ENCODE measurements at places on chromosomes 12 and 14.

GRCh38 chr12:128813883-128814282 lies 9.9 kb downstream of the SLC15A4 start:
- no peak for DNase-seq

DNA sequence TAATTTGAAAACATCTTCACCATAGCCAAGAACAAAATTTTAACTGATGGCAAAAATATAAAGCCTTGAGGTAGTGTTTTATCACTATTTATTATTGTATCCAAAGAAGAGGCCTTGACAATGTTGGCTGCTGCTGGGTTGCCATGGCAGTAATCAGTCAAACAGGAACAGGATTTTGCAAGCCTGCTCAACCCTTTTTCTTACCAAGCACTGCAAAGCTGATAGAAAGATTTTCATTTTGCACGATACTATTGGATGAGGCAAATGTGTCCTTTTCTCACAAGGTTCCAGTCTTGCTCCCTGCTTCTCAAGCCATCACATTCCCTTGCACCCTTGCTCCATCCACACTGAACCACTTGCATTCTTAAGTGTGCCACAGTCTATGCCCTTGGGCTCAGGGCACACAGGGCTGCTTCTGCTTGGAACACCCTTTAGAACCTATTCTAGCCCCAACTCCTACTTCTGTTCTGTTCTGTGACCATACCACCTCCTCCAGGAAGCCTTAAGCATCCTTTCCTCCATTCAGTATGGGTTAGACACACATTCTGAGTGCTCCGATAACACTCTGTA lies 76.5 kb upstream of the AMIGO2 start:
- DNase-seq = no peak

GRCh38 chr12:105741786-105742566 lies 396.8 kb downstream of the NUAK1 start:
- no peak for DNase-seq

- no peak for DNase-seq
Observed at GRCh38 chr12:82357845-82358199, 365 bp downstream of the CCDC59 start.

DNA sequence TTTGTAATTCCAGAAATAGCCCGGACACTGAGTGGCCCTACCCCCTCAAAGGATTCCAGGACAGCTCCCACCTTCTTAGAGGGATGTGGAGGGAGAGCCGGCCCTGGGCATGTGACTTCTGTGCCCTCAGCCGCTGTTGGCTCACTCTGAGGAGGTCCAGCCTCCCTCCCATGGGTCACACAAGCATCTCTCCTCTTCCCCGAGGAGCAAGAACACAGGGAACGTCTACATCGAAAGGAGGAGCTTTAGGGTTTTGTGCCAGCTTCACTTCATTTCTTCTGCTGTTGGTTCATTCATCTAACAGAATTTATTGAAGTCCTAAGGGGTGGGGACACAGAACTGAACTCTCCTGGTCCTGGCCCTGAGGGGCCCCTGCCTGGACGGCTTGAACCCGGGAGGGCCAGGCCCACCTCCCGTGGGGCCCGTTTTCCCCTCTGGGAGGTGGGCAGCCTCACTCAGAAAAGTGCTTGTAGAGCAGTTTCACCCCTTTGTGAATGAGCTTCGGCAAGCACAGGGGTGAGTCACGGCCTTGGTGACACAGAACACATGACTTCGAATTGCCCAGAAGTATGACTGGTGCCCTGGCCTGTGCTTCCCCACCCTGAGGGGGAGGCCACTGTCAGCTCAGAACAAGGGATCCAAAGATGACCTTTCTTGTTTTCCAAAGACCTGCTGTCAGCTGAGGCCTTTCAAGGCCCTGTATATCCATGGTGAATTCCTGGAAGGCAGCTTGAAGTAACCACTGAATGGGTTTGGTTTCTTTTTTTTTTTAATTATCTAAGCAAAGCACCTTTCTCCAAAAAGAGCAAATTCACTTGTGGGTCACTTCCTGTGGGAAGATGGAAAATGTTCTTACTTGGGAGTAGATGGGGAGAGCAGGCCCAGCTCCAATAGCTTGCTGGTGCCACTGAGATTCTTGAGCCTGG lies 39.2 kb downstream of the NFKBIA start:
- DNase-seq = peak; percentile 62
